ENCODE measurements at places on chromosomes 5 and 9. TPM values are rescaled to one million over a fixed set of nuclear protein-coding genes. Genes with fewer than 3 reads are reported as not detected.
A peak's percentile ranks its signal among the peaks of the same experiment; 100 is the strongest.

Gene PTCD2
- total RNA-seq: 6.7 TPM

Gene TLX3
- 161 TPM for total RNA-seq

Gene ACSL6
- total RNA-seq: 8.1 TPM

Gene OSTF1
- total RNA-seq: 38.4 TPM

Gene PCDHA4
- 29.7 TPM for total RNA-seq

Gene SUSD1
- total RNA-seq: 19.9 TPM

Gene SAPCD2
- total RNA-seq: 13.5 TPM

Gene C9
- total RNA-seq: not detected

Gene FBXO38
- total RNA-seq: 132 TPM

Gene CARD9
- total RNA-seq: 4.1 TPM

Gene SOHLH1
- not detected for total RNA-seq

GRCh38 chr5:111694133-111694532, 62.9 kb downstream of the NREP start:
- H3K27me3 ChIP-seq: no peaks in the 10 kb centered on the region
- DNase-seq: no peak
- no peaks in the 10 kb centered on the region for H3K36me3 ChIP-seq
- no peak overlapping the region for H3K27ac ChIP-seq
- H3K4me3 ChIP-seq: no peak overlapping the region

DNA sequence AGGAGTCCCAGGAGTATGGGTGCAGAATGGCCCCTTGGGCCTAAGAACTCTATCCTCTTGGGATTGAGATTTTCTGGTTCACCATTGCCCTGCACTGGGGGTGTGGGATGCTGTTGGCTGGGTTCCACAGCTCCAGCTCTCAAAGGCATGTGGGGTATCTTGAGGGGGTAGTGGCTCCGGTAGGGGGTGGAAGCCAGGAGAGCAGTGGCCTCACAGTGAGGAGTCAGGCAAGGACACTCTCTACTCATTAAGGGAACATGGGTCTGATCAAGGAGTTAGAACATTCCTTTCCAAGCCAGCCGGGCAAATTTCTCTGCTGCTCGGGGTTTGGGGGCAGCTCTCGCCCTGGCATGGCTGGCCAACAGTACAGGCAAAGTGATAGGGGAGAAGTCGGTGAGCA, 33.0 kb downstream of the LARP1 start:
- no peak for DNase-seq
- H3K27me3 ChIP-seq: no peaks in the 10 kb centered on the region
- H3K36me3 ChIP-seq: no peaks in the 10 kb centered on the region
- H3K4me1 ChIP-seq: peaks cover 16% of the 10 kb centered on the region
- peak overlapping the region; percentile 28 for H3K27ac ChIP-seq

- H3K4me3 ChIP-seq: no peak overlapping the region
- H3K27me3 ChIP-seq: peaks cover 5% of the 10 kb centered on the region
- no peak overlapping the region for H3K27ac ChIP-seq
- H3K4me1 ChIP-seq: peaks cover 16% of the 10 kb centered on the region
These were observed 44.3 kb upstream of the HAND1 start for GRCh38 chr5:154522284-154522683.

DNA sequence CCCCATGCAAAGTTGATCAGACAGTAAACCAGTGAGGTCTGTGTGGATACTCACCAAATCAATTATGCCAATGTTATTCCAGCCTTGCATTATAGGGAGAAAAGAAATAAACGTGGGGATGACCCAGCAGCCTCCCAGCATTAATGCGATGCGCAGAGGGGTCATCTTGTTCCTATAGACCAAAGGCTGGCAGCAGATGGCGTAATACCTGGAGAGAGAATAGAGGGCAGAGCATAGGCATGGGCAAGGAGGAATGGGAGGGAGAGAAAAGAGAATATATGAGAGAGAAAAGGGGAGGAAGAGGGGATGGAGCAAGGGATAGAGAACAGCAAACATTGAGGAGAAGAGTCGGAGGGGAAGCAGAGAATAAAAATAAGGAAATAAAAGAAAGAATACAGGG, 131.2 kb downstream of the HTR4 start:
- peaks cover 2% of the 10 kb centered on the region for H3K27me3 ChIP-seq
- H3K4me3 ChIP-seq: no peak overlapping the region
- H3K36me3 ChIP-seq: no peaks in the 10 kb centered on the region
- no peak overlapping the region for H3K27ac ChIP-seq
- H3K4me1 ChIP-seq: peaks cover 6% of the 10 kb centered on the region
- DNase-seq: no peak

DNA sequence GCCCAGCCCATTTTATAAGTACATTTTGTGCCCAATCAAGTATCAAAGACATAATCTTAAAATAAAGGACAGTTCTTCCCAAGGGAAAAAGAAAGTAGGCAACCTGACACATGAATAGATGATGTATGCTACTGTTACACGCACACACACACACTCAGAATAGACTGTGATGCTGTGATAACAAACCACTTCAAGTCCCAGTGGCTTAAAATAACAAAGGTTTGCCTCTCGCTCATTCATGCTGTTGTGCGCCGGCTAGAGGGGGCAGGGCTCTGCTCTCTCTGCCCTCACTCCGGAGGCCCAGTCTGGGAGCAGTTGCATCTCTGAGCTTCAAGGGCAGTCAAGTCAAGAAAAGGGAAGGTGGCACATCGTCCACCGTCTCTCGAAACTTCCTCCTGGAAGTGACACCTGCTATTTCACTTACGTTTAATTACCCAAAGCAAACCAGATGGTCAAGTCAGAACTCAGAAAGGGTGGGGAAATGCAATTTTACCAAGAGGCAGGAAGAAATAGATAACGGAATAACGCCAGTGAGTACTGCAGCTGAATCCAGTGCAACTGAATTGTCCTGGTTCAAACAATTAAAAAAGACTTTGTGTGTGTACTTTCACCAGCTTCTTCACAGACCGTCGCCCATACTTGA, 43.3 kb downstream of the ANKRD33B start:
- peaks cover 3% of the 10 kb centered on the region for H3K27me3 ChIP-seq
- peak overlapping the region; percentile 37 for H3K4me3 ChIP-seq
- H3K27ac ChIP-seq: peak overlapping the region; percentile 53
- H3K4me1 ChIP-seq: peaks cover 14% of the 10 kb centered on the region

DNA sequence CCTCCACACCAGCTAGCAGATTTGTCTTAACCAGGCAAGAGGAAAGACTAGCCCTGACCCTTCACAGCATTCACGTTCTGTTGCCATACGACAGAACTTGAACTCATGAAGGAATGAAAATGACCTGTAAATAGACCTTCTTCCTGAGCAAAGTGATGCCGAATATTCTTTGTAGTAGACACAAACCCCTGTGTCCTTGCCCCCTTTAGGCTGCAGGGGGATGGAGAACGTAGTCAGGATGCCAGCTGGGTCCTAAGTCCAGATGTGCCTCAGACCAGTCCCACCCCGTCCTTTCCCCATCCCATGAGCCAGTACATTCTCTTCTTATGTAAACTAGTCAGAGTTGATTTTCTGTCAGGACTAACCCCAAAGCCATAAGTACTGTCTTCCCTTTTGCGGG, 104.2 kb upstream of the SAP30L start:
- no peak overlapping the region for H3K27ac ChIP-seq
- peaks cover 5% of the 10 kb centered on the region for H3K36me3 ChIP-seq
- DNase-seq: no peak
- H3K4me1 ChIP-seq: peaks cover 8% of the 10 kb centered on the region
- no peaks in the 10 kb centered on the region for H3K27me3 ChIP-seq
- no peak overlapping the region for H3K4me3 ChIP-seq

GRCh38 chr9:304519-305185, 90.0 kb downstream of the DOCK8 start:
- H3K27ac ChIP-seq: no peak overlapping the region
- H3K4me3 ChIP-seq: no peak overlapping the region
- H3K27me3 ChIP-seq: no peaks in the 10 kb centered on the region

DNA sequence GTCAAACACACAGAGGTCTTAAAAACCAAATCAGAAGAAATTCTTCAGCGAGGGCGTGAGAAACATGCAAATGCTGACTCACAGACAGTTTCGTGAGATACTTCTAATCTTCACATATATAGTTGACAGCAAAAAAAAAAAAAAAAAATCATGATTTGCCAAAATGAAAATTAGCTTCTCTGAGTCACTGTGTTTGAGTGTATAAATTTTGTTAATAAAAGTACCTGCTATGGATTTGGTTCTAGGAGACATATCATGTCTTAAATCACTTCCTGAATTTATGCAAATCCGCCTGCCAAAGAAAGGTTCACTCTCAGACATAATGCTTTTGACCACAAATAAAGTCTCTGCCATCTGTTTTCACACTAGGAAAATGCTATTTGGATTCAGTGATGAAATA, 114.3 kb downstream of the SLC1A3 start:
- no peak for DNase-seq
- H3K27me3 ChIP-seq: peaks cover 2% of the 10 kb centered on the region
- H3K4me3 ChIP-seq: no peak overlapping the region
- peaks cover 4% of the 10 kb centered on the region for H3K4me1 ChIP-seq

DNA sequence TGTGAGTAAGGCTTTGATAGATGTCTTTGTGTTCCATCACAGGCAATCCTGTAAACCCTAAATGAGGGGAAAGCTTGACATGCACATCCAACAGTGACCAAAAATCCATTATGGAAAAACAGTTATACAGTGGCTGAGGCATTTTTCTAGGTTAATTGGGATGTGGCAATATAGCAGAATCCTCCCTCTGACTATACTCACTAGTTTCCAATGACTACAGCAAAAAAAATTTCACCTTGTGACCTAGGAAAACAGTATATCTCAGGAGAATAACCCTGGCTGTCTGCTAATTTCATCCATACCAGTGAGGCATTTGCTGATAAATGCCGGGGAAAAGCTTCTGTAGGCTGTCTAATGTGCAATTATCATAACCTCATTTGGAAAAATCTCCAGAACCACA, 49.9 kb upstream of the SNCAIP start:
- H3K27ac ChIP-seq: no peak overlapping the region
- no peak overlapping the region for H3K4me3 ChIP-seq
- H3K4me1 ChIP-seq: no peaks in the 10 kb centered on the region
- no peak for DNase-seq
- peaks cover 13% of the 10 kb centered on the region for H3K36me3 ChIP-seq

- H3K27ac ChIP-seq: no peak overlapping the region
- no peak for DNase-seq
- H3K27me3 ChIP-seq: peaks cover 3% of the 10 kb centered on the region
- peaks cover 11% of the 10 kb centered on the region for H3K4me1 ChIP-seq
- no peaks in the 10 kb centered on the region for H3K36me3 ChIP-seq
- no peak overlapping the region for H3K4me3 ChIP-seq
These were observed 3.7 kb downstream of the GSN start for GRCh38 chr9:121271368-121272341.

- H3K4me3 ChIP-seq: peak overlapping the region; percentile 83
- DNase-seq: no peak
- peak overlapping the region; percentile 99 for H3K27ac ChIP-seq
- H3K4me1 ChIP-seq: peaks cover 63% of the 10 kb centered on the region
- H3K27me3 ChIP-seq: peaks cover 14% of the 10 kb centered on the region
These were observed 53.4 kb downstream of the PTCH1 start for GRCh38 chr9:95463148-95464060.

DNA sequence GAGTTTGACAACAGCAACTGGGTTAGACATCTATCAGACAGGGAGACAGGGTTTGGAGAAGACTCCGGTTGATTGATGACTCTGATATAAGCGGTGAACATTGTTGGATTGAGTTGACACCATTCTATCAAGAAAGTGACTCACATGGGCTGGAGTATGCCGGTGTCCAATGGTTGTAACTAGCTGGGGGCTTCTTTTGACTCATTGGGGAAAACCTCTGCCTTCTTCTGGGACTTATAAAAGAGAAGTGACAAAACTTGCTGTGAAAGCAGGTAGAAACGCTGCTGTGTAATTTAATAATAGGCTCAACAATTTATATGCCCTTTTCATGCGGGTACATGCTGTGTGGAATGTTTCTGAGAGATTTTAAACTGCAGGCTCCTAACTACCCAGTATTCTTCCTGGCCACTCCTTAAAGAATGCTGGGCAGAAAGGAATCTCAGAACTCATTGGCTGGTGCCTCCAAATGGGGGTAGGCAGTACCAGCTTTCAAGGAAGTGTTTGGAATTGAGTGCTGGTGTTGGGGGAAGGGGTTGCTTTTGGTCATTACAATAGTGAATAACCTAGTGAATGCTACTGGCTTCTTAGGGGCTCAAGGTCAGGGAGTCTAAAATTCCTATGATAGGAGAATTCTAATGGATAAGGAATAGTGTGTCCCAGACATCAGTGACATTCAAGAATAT, 43.9 kb downstream of the FYB1 start:
- H3K4me3 ChIP-seq: no peak overlapping the region
- no peak for DNase-seq
- no peaks in the 10 kb centered on the region for H3K4me1 ChIP-seq
- H3K27me3 ChIP-seq: no peaks in the 10 kb centered on the region
- H3K27ac ChIP-seq: no peak overlapping the region
- no peaks in the 10 kb centered on the region for H3K36me3 ChIP-seq

- DNase-seq: no peak
- H3K4me1 ChIP-seq: peaks cover 2% of the 10 kb centered on the region
- H3K36me3 ChIP-seq: no peaks in the 10 kb centered on the region
- peaks cover 6% of the 10 kb centered on the region for H3K27me3 ChIP-seq
These were observed 2.1 kb downstream of the UCK1 start for GRCh38 chr9:131528886-131529505.

DNA sequence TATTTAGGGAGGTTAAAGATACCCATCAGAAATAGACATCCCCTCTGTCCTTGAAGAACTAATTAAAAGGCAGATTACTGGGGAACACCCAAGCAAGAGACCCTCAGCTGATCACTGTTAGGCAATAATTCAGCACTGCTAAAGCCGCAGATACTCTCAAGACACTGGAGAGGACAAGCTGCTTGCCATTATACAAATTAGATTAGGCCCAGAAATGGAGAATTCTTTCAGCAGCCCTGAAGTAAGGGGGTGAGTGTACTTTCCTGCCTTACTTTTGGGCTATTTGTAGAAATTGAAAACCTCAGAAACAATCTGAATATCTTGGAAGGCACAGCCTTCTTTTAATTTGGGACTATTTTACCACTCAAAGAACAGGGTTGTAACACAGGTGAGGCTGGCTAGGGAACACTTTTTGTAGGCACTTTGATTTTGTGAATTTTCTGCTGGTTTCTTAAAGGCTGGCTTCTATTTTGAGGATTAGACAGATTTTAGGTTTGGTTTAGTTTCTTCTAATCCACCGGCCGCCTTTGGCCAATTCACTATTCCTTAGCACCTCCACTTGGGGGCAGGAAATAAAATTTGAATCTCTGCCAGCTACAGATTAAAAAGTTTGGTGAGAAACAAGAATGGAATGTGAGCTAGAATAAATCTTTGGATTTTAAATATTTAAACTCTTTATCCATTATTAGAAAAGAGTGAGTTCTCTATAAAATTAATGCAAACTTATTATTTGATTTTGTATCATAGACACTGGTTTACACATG, 106.0 kb downstream of the SMARCA2 start:
- H3K27ac ChIP-seq: no peak overlapping the region
- no peaks in the 10 kb centered on the region for H3K27me3 ChIP-seq
- no peak overlapping the region for H3K4me3 ChIP-seq
- H3K36me3 ChIP-seq: no peaks in the 10 kb centered on the region
- H3K4me1 ChIP-seq: peaks cover 5% of the 10 kb centered on the region

GRCh38 chr5:112763165-112763564, 25.5 kb downstream of the APC start:
- peaks cover 3% of the 10 kb centered on the region for H3K27me3 ChIP-seq
- no peaks in the 10 kb centered on the region for H3K4me1 ChIP-seq
- no peaks in the 10 kb centered on the region for H3K36me3 ChIP-seq
- H3K4me3 ChIP-seq: no peak overlapping the region

GRCh38 chr9:13717322-13718054, 438.0 kb upstream of the MPDZ start:
- H3K36me3 ChIP-seq: no peaks in the 10 kb centered on the region
- no peak for DNase-seq
- peak overlapping the region; percentile 68 for H3K27ac ChIP-seq
- H3K4me1 ChIP-seq: peaks cover 11% of the 10 kb centered on the region
- no peak overlapping the region for H3K4me3 ChIP-seq
- no peaks in the 10 kb centered on the region for H3K27me3 ChIP-seq
